Esophagus muscularis mucosa (tissue), 4 donors: ENCODE measurements at places on chromosomes 11 and 22. TPM values are rescaled to one million over a fixed set of nuclear protein-coding genes. Genes with fewer than 3 reads are reported as not detected.

DNA sequence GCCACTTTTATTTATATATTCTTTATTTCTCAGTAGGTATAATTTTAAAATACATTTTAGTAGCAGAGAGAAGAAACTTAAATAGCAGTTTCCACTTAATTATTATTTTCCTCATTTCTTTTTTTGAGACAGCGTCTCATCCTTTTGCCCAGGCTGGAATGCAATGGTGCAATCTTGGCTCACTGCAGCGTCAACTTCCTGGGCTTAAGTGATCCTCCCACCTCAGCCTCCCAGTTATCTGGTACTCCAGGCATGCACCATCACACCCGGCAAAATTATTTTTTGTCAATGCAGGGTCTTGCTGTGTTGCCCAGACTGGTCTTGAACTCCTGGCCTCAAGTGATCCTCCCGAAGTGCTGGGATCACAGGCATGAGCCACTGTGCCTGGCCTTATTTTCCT lies 38.3 kb downstream of the ATG13 start:
- DNase-seq = no peak

- DNase-seq = no peak
These were observed 22.4 kb downstream of the SNAP29 start for GRCh38 chr22:20881231-20881630.

DNA sequence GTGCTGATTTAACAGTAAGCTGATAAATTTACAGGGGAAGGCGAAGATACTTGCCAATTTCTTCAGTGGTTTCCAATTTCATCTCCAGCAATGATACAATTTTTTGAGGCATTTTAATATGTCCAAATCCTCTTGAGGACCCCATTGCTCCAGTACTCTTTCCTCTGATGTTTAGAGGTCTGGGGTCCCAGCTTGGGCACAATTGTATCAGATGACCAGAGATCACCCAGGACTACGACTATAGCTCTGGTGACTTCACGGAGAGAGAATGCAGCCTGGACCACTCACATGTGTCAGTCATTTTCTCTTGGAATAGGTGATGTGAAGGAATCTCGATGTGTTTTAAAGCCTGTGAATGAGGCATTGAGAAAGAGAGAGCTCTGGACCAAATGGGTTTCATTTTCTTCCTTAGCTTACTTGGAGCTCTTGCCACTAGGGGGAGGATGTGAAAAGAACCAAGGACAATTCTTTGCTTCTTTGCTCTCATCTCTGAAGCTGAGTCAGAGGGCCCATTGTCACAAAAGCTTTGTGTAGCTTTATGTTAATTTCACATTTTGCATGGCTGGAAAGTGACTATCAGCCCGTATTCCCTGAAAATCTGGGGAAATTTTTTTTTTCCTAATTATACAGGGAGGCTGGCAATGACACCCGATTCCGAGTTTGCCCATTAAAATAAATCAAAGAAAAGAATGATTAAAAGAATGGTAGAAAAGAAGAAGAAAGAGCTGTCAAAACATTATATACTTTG lies 6.7 kb upstream of the CCDC90B start:
- DNase-seq = no peak

- DNase-seq = no peak
These were observed 12.7 kb downstream of the MRGPRF start for GRCh38 chr11:69000391-69000790.

- DNase-seq = no peak
These were observed 29.9 kb downstream of the MS4A2 start for GRCh38 chr11:60118338-60118737.

DNA sequence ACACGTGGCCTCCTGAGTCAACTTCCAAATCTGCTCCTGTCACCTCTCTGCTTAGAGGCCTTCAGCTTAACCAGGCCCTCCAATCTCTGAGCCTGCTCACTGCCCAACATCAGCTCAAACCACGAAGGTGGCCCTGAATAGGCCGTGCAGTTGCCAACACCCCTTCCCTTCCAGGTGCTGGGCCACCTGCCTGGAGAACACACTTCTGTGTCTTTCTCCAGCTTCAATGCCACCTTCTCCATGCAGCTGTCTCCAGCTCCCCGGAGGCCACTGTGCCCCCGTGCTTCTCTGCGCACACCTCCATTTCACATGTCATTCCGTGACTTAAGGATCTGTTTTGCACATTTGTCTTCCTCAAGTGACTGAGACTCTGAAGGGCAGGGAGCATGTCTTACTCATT lies 5.3 kb downstream of the RELA start:
- DNase-seq = no peak

- DNase-seq = no peak
These were observed 39.3 kb upstream of the TP53I11 start for GRCh38 chr11:44989831-44990566.

- no peak for DNase-seq
These were observed 98.9 kb upstream of the UBASH3B start for GRCh38 chr11:122556605-122557004.

DNA sequence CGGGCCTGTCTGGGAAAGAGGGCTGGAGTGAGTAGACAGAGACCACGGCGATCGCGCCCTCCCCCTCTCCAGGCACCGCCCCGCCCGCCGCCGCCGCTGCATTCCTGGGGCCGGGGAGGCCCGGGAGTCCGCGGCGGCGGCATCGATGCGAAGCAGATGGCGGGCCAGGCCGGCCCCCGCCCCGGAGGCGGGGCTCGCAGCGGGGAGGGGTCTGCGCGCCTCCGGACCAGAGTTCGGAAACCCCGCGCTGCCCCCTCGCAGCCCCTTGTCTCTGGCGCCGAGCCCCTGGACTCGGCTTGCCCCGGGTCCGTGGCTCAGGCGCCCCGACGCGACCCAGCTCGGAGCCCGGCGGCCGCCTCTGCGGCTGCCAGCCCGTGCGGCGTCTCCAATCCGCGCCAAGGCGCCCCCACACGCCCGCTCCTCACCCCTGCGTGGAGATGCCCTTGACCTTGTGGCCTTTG lies 1.3 kb downstream of the SCARF2 start:
- no peak for DNase-seq

DNA sequence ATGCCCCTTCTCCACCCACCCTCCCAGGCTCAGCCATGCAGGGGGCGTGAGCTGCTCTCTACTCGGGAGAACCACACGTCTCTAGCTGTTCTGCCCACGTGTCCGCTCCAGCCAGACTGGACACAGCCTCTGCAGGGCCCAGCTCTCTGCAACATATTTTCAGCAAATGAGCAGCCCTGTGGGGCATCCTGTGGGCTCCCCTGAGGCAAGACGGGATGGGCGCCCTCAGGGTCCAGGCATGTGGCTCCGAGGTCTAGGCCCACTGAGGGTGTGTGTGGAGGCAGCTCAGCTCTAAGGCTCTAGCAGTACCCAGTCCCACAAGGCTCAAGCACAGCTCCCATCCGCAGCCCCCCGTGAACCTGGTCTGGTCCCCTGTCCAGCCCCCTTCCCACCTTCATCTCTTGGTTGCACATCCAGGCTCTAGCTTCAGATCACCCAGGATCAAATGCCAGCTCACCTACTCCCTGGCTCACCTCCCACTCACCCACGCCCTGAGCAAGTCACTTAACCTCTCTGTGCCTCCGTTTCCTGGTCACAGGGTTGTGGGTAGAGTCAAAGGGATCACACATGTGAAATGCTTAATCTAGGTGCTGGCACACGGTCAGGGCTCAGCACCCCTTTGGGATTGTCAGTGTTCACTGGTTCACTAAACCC lies 57.8 kb upstream of the TCF20 start:
- no peak for DNase-seq

GRCh38 chr11:101061606-101062005 lies 68.0 kb downstream of the PGR start:
- DNase-seq = no peak

GRCh38 chr22:26737262-26737661 lies 79.9 kb downstream of the MIAT start:
- no peak for DNase-seq

DNA sequence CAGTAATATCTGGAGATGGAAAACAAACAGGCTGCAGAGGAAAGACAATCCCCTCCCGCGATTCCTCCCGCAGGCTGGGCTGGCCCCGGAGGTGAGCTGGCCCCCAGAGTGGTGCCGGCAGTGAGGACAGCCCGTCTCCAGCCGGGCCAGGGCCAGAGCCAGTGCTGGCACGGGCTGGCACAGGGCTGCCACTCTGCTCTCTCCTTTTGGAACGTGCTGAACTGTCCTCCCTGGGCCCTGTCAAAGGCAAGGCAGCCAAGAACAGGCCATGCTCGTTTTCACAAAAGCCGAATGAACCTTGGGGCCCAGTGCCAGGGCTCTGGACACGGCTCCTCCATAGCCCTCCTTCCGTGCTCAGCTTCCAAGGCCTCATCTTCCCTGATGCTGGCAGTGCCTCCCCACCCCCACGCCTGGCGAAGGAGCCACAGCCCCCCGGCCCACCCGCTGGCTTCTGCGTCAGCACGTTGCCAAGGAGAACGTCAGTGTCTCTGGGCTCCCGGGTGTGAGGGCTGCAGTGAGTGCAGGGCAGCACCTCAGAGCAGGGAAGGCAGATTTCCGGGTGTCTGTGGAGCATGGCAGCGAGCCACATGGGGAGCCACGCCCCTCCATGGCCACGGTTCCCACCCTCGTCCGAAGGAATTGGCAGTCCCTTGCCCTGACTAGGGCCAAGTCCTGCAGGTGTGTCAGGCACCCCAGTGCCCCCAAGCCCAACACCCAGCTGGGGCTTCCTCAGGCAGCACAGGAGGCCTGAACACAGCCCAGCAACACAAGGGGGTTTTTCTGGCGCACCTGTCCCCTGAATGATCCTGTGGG lies 28.6 kb downstream of the GNAZ start:
- no peak for DNase-seq

GRCh38 chr11:59667812-59668187 lies 1.0 kb downstream of the PATL1 start:
- DNase-seq = no peak

DNA sequence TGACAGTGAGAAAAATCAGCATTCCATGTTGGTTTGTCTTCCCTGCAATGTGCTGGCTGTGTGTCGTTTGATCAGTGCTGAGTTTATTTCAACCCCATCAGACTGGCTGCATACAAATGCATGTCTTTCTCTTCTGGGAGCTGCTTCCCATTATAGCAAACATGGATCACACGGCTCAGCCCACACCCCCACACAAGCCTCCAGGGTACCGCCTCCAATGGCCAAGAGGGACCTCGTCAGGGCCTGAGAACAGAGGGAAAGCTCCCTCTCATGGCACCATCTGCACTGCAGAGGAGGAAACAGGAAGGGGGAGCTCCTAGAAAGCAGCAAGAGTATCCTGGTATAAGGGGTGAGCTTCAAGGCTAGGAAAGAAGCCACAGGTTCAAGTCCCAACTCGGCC lies 214.2 kb downstream of the LARGE1 start:
- no peak for DNase-seq

DNA sequence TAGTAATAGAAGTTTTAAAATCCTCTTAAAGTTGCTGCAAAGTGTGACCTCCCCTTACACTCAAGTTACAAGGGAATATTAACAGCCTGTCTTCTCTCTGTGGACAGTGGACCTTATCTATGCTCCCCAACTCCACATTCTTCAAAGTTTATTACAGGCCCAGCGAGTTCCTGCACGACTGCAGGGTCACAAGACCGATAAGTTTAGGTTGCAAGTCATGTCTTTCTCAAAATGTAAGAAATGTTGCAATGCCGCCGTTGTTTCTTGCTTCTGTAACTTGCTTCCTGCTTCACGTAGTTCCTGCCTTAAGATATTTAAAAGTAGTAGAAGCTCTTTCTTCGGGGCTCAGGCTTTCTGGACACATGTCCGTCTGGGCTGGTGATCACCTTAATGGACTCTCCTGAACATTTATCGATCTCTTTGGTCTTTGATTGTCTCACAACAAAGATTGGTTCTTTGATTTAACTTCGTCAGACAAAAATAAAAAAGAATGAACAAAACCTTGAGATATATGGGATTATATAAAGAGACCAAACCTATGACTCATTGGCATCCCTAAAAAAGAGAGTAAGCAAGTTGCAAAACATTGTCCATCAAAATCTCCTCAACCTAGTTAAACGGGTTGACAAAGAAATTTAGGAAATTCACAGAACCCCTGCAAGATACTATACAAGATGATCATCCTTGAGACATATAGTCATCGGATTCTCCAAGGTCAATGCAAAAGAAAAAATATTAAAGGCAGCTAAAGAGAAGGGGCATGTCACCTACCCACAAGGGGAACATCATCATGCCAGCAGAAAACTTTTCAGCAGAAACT lies 45.4 kb upstream of the GLYAT start:
- DNase-seq = no peak

- DNase-seq = no peak
These were observed 12.7 kb upstream of the TREH start for GRCh38 chr11:118691926-118692830.

- no peak for DNase-seq
These were observed 12.7 kb upstream of the CD44 start for GRCh38 chr11:35126000-35126878.

DNA sequence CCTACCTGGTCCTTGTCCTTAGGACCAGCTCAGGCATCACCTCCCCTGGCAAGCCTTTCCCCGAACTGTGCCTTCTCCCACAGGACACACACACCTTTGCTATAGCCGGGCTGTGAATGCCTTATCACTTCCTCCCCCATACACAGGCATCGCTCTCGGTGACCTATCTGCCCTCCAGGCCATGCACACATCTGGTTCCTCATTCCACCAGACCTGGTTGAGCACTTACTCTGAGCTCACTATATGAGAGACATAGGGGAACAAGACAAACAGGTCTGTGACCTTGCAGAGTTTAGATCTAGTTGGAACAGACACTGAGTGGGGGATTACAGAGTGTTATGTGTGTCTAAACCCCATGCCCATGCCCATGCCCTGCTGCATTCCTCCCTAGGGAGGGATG lies 3.1 kb upstream of the BCR start:
- no peak for DNase-seq

GRCh38 chr11:35419184-35419829 lies at the start of gene SLC1A2:
TSS of gene SLC1A2 (minus strand) at chr11:35419558. CDS start at chr11:35418966, 592 bp downstream.
- DNase-seq = no peak

GRCh38 chr11:117932426-117932825 lies 3.2 kb upstream of the TMPRSS13 start:
- no peak for DNase-seq

DNA sequence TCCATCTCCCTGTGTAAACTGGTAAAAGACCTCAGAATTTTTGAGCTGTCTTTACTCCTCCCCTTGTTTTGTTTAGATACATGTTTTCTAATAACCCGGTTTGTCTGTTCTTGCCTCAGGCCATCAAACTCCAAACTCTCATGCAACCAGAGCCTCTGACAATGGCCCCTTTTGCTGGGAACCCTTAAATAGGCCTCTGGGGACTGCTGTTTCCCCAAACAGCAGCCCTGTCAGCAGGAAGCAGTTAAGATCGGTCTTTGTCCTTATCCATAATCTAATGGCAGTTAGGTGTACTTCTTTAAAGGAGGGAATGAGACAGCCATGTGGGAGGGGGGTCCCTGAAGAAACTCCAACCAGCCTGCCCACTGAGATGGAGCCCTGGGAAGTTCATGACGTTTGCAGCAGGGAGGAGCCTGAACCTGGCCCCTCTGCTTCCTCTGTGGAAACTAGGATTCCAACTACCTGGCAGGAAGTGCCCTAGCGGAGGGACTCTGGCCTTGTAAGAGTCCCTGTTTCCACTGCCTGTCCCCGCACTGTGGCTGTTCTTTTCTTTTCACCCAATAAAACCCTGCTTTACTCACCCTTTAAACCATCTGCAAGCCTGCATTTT lies 1354.4 kb downstream of the LRRC4C start:
- DNase-seq = no peak

GRCh38 chr11:27470826-27471588 lies 1.6 kb downstream of the LGR4 start:
- no peak for DNase-seq

GRAMD4 gene
- 46.6 TPM for total RNA-seq

OR52A1 gene
- total RNA-seq = not detected

CEP126 gene
- total RNA-seq = 10.7 TPM

FBLN1 gene
- 463 TPM for total RNA-seq

ACR gene
- 0.46 TPM for total RNA-seq

TAF10 gene
- 48.6 TPM for total RNA-seq

OR5B12 gene
- not detected for total RNA-seq

GRK2 gene
- 46.9 TPM for total RNA-seq

C11orf86 gene
- total RNA-seq = not detected
